ENCODE measurements at places on chromosomes 2 and 18.

DNA sequence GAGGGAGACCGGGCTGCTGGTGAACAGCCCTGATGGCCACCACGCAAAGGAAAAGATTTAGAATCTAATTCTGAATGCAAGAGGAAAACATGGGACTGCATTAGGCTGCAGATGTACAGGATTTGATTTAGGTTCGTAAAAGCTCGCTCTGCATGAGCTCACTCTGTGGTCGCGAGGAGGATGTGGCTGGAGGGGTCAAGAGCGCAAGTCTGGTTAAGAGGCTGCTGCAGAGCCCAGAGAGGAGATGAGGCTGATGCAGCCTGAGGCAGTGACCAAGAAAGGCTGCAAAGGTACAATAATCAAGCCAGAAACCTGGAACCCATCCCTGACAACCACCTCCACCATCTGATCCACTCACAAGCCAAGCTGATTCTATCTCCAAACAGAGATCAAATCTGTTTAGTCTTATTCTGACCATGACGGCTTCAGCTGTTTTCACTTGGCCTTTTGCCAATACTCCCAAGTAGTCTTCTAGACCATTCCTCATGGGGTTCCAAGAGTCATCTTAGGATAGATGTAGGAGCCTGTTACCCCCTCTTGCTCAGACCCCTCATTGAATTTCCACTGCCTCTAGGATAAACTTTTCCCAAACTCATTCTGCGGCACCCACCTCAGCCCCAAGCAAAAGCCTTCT is 58.9 kb upstream of the ARL4C start:
- no peak for DNase-seq

DNA sequence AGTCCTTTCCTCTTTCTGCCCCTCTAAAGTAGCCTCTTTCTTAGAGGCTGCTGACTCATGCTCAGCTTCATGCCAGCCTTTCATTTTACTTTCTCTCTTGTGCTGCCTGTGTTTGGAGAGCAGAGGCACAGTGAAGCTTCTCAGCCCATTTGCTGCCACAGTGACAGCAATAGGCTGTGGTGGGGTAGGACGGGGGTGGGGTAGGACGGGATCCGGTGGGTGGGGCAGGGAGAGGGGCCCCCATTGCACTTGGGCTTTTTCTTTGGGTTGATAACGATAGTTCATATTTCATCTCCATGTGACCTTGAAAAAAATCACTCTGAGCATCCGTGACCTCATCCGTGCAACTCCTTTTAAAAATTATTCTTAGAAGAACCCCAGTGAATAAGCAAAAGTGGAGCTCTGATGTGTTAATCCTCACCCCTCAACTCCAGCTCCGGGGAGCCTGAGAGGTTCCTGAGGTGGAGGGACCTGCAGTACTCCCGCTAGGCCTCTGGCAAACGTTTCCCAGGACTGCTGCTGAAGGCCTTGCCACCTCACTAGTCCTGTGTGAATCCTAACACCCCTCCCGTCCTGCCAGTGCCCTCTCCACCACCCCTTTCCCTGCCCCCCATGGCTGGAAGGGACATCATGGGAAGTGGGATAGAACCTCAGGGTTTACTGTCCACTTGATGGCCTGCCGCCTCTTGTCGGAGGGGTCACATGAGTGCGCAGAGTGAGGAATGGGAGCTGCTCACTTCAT is 70.8 kb downstream of the INPP4A start:
- DNase-seq: no peak

DNA sequence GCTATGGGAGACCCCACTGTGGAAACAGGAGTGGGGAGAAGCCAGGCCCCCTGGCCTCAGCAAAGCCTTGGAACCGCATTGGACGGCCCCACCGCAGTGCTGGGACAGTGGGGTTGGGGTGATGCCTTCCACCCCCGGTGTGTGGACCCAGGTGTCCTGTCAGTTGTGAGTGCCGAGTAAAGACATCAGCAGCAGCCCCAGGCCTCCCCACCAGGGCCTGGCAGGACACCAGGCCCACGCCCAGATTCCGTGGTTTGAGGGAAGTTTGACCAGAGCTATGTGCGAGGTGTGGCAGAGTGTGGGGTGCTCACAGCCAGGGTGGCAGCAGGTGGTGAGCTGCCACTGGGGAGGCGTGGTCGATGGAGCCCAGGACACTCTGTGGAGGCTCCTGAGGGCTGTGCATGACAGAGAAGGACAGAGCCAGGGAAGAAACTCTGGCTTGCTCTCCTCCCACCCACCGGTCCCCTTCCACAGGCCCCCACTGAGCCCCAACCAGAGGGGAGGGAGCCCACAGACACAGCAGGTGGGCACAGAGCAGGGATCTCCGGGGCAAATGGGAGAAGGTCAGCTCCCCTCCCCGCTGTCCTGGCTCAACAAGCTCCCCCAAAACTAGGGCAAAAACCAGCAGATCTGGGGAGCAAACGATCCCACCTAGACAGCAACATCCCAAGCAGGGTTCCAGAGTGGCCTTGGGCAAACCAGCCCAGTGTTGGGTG is 69.1 kb downstream of the TWIST2 start:
- no peak for DNase-seq

DNA sequence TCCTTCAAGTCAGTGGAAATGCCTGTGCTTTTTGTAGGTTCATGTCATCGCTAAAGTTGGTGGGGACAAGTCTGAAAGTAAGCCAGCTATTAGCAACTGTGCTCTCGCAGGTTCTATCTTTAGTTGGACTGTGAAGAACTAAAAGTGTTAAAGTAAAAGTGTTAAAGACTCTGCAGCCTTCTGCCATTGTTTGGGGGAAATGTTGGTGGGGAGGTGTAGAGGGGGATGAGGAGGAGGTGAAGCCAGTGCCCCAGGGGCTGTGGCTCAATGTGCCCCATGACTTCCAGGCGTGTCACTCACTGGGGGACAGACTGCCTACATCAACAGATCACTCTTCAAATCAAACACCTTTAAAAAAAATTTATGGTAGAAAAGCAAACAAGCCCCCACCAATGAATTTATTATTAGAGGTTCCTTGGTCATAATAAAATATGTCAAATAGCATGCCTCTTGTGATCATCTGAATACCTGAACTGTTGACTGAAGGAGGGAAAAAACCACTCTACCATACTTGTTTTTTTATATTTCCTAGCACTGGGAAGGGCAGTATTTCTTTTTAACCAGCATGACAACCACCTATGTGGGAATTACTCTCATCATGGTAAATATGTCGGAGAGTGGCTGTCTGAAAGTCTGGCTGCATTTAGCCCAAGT is 19.3 kb downstream of the TGFA start:
- no peak for DNase-seq

DNA sequence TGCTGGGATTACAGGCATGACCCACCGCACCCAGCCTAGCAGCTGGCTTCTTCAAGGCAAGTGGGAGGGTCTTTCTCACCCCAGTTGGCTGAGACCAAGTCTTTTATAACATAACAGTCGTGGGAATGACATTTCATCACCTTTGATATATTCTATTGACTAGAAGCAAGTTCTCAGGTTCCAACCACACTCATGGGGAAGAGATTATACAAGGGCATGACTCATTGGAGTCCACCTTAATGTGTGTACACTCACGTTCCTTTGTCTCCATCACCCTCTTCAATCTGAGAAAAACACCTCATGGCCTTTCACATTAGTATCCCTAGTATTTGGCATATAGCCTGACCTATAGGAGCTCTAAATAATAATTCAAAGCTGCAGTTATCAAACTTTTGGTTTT is 2.8 kb upstream of the BBS5 start:
- DNase-seq: no peak

GRCh38 chr2:42569116-42569711 is 782 bp downstream of the MTA3 start:
- no peak for DNase-seq

- DNase-seq: no peak
Measured at GRCh38 chr2:43047187-43047780, 179.1 kb downstream of the ZFP36L2 start.

DNA sequence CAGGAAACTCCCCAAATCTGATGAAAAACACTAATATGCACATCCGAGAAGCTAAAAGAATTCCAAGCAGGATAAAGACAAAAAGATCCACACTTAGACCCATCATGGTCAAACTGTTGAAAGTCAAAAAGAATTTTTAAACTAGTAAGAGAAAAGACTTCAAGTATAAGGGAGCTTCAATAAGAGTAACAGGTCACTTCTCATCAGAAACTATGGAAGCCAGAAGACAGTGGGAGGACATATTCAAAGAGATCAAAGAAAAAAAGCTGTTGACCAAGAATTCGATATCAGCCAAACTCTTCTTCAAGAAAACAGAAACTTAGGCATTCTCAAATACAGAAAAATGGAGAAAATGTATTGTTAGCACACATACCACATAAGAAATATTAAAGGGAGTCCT is 50.4 kb downstream of the ZC3H8 start:
- no peak for DNase-seq

DNA sequence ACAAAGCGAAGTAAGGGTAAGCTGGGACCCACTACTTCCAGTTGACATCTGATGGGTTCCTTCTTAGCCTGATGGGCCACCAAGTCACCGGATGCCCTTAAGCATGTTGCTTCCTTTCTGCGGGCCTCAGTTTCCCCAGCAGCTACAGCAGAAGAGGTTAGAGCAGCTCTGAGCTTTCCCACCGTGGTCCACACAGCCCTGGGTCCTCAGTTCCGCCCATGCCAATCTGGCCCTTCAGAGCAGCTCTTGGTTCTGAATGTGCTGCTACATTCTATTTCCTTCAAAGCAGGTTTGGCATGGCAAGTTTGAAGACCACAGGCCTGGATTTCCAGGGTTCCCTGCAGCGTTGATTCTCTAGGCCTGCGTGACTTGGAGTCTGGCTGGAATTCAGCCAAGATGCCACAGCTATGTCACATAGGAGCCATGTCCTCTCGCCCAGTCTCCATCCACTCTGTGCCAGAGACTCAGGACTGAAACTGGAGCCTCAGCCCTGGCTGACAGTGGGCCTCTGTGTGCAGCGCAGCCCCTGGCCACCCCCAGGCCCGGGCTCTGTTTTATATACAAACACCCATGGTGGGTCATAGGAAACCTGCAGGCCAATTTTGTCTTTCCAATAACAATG is 79.6 kb downstream of the TFCP2L1 start:
- no peak for DNase-seq

DNA sequence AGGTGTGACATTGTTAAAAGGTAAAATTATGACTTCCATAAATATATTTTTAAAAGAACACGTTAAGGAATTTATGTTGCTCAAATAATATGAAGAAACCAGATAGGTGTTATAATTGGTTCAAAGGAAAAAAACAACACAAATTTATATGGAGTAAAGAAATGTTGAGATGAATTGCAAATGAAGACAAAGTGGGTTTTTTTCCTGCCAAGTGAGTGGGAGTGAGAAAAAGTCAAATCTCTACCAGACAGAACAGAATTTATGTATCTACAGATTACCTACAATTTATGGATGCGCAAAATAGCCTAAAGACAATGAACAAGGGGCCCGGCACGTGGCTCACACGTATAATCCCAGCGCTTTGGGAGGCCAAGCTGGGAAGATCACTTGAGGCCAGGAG is 159.7 kb upstream of the SLC1A4 start:
- no peak for DNase-seq

GRCh38 chr2:163135256-163135655 is 296.7 kb upstream of the KCNH7 start:
- no peak for DNase-seq
